ENCODE measurements at places on chromosomes 1 and 21.

- DNase-seq: no peak
Measured at GRCh38 chr1:33516891-33517567, 44.6 kb downstream of the ZSCAN20 start.

DNA sequence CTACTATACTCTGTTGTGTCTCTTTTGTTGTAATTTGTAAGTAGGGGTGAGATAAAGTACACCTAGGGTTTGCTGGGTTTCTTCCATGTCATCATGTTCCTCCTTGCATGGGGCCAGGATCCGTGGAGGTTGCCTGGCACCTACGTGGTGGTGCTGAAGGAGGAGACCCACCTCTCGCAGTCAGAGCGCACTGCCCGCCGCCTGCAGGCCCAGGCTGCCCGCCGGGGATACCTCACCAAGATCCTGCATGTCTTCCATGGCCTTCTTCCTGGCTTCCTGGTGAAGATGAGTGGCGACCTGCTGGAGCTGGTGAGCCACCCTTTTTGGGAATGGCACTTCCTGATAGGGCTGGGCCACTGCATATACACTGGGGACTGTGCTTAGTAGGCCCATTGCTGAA, 4.4 kb downstream of the PCSK9 start:
- no peak for DNase-seq

GRCh38 chr1:30464187-30464617, 259.2 kb downstream of the MATN1 start:
- DNase-seq: no peak

GRCh38 chr1:26070296-26070962, 3.0 kb upstream of the TRIM63 start:
- no peak for DNase-seq

DNA sequence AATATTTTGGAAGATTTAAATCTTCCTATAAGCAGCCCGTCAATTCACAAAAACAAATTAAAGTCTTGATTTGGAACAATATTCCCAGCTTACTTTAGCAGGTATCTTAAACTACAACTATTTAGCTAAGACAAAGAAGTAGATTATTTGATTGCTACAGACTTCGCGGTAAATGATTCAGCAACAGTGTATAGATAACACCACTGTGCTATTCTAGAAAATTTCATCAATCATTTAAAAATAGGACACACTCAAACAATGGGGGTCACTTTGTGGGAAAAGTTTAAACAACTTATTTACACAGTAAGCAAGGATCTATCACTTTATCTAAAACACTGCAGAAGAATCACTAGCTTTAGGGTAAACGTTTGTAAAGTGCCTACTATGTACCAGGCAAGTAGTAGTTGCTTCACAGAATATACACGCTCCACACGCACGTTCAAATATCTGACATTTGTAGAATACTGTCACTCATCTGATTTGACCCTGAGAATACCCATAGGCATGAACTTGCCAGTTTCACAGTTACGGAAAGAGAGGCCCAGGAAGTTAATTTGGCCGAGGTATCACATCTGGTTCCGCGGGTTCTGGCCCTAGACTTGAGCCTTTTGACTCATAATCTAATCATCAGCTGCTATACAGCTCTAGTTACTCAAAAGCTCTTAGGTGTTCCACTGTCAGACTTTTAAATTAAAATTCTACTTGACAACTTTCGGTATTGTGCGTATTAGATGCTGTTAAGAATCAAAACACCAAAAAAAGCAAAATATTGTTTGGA, 876 bp downstream of the DENND2C start:
- no peak for DNase-seq

DNA sequence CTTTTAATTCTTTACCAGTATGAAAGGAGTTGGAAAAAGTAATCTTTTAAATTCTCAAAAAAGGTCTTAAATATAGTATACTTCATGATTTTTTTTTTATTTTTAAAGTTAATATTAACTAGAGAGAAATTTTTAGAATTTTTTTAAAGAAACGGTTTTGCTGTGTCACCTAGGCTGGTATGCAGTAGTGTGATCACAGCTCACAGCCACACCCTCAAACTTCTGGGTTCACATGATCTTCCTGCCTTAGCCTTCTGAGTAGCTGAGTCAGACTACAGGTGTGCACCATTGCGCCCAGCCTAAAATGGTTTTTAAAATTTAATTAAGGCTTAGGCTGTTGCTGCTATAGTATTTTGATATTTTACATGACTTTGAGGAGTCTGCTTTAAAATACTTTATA, 52.4 kb downstream of the TLCD4 start:
- no peak for DNase-seq

- DNase-seq: no peak
Measured at GRCh38 chr1:53127546-53127945, 14.9 kb downstream of the SLC1A7 start.

DNA sequence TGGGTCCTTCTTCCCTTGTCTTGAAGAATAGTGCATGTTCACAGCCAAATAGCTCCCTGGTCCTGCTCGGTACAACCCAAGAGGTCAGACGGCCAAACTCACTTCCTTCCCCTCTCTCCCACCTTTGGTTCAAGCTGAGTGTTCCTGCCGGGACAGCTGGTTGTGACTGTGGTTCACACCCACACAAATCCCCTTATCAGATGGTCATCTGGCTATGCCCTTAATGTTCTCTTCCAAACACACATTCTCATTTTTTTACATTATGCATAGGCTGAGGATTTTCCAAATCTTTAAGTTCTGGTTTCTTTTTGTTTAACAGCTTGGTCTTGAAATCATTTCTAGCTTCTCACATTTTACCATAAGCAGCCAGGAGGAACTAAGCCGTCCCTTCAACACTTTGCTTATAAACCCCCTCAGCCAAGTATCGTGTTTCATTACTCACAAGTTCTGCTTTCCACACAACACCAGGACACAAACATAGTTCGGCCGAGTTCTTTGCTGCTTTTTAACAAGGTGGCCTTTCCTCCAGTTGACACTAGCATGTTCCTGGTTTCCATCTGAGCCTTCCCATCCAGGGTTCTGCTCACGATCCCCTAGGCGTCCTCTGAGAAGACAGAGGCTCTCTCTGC, 19.7 kb upstream of the TSPEAR start:
- no peak for DNase-seq

DNA sequence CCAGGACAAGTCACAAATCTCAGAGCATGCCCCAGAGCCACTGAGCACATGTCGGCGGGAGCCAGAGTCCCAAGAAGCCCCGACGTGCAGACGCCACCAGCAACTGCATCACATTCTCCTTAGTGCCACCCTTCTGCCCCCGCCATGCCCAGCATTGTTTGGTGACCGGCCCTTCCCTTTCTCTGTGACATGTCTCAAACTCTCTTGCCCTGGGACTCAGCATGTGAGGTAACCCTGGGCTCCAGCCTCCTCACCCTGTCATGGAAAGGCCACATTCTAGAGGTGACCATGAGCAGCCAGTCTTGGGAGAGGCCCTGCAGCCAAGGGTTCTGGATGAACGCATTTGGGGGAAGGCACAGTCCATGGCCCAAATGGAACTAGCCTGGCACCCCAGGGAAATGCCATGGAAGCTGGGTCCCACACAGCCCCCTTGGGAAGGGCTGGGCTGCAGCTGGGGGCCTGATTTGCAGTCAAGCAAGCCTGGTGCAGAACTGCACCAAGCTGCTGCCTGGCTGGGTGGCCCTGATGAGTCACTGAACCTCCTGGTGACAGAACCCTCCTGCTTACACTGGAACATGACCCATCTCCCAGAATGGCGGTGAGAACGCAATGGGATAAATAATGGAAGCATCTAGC, 94.4 kb downstream of the ITPKB start:
- DNase-seq: no peak

DNA sequence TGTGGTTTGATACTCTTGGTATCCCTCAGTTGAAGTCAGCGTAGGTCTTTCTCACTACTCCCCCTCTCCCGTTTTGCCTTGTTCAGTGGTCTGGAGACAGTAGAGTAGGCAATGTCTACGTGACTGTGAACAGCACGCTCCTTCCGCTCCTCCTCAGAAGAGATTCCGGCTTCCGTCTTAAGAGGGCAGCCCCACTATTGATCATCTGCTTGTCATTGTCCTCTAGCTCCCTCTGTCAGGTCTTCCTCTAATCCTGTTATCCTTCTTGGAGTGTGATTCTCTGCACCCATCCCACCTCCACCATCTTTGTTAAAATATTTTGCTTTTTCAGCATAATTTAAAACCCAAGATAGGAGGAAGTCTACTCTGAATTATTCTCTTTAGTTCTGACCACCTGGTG, 129.9 kb upstream of the KCNK2 start:
- DNase-seq: no peak

- DNase-seq: no peak
Measured at GRCh38 chr21:15895142-15896106, 165.6 kb downstream of the USP25 start.

DNA sequence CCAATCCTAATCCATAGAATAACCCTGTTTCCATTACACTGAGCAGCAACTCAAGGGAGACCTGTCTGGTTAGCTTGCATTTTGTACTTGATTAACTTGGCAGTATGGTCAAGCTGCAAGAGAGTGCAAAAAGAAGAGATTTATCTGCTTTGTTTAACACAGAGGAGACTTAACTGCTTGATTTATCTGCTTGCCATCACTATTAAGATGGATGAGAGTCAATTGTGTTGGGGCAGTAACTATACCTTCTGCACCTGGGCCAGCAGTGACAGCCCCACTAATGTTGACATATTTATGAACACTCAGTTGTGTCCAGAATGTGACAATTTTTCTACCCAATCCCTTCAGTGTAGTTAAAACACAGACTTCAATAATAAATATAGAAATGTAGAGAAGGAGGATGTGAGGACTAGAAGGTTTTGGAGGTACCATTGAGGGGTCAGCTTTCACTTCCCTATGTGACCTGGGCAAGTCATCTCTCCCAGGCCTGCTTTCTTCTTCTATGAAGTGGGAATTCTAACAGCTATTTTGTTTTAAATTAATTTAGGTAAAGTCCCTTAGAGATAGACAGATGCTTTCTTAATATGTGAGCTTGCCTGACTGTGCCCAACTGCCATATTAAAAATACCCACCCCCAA, 159.1 kb upstream of the KCNK2 start:
- no peak for DNase-seq

GRCh38 chr1:39331647-39332046, 127.2 kb downstream of the MACF1 start:
- no peak for DNase-seq

GRCh38 chr1:162974810-162975209, 94.4 kb upstream of the RGS4 start:
- no peak for DNase-seq

DNA sequence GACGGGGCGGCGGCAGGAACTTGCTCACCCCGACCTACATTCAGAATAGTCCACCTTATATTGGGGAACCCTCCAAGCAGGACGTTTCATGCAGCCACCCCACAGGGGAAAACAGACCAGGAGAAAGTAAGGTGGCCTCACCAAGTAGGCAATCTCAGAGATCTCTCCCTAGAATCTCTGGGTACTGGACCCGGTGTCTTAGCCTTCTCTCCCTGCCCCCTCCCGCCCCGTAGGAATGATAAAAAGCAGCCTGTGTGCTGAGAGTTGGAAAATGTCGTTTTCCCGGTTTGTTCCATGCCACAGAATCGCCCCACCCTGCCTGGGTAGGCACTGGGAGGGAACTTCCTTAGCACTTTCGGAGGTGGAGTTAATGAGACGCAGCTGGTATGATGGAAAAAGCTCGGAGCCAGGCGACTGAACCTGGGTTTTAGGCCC, 789 bp upstream of the PTPN14 start:
- no peak for DNase-seq

GRCh38 chr1:78401148-78401547, 89.6 kb upstream of the PTGFR start:
- DNase-seq: no peak

DNA sequence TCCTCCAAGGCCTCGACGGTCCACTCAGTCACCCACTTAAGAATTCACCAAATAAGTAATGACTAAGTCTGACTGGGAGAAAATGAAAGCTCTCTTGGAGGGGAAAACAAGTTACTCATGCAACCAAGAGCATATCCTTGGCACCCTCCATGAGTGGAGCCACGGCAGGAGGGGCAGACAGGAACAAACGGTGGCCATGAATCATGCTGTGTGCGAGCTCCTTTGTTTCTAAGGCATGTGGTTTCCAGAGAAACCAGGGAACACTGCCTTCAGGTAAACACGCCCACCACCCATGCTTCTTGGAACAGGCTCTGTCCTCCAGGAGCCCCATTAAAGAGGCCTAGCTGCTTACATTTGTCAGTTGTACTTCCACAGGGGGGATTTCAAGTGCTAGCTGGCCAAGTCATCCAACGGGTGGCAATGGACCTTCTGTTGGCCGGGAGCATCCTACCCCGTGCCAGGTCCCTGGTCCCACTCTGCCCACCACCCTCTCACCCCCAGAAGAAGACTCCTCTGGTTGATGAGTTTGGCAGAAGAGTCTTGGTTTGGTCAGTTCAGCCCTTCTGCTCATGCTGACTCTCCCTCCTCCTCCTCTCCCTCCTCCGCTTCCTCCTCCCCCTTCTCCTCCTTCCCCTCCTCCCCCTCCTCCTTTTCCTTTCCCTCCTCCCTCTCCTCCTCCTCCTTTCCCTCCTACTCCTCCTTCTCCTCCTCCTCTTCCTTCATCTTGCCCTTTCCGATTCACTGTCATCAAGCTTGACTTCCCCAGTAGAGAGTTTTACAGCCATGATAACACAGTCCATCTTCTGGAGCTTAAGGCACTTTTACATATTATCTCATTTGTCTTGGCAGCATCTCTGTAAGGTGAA, 107.6 kb downstream of the CCDC185 start:
- DNase-seq: no peak

DNA sequence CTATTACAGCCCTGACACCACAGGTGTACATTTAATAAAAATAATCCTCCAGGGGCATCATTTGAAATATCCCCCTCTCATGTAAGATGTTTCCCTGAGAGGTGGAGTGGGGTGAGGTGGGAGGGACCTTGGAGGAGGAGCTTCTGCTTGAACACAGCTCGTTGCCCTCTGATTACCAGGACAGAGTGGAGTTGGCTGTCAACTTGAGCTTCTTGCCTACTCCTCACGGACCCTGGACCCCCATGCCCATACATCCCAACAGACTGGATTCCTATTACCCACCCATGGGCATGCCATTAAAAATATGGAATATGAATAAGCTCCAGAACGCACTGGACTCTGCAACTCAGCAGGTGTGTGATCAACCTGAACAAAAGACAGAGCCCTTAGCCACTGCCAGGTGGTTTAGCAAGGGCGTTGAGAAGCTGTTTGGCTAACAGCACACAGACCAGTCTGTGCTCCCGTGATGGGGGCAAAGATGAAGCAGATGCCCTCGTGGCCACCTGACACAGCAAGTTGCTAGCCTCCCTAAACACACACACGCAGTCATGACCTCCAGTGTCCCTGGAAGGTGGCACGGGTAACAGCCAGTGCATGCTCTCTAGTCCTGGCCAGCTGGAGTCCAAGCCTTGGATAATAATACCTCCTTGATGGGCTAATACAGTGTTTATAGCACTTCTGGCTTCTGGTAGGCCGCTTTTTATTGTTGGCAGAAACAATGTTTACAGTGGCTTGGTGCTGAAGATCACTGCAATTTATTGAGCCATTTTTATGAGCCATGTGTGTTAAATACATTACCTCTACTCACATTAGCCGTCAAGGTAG, 155.0 kb downstream of the TOMM20 start:
- peak; percentile 76 for DNase-seq

DNA sequence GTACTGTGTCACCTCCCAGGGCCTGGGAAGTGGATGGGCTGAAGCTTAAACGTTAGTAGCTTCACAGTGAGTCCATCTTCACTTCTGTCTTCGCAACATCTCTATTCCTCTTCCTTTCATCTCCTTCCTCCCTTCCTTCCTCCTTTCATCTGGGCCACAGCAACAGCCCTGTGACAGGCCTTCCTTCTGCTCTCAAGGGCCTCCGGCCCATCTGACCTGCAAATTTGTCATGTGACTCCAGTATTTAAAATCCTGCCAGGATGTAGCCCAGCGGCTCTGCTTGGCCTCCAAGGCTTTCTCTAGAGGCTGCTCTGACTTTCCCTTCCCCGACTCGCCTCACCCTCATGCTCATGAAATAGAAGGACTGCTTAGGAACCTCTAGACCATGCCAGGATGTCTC, 10.9 kb upstream of the BATF3 start:
- DNase-seq: no peak
